ENCODE measurements at places on chromosomes 2 and 18. TPM values are rescaled to one million over a fixed set of nuclear protein-coding genes. Genes with fewer than 3 reads are reported as not detected.

CYP27A1 gene
- 6.5 TPM for total RNA-seq

DNA sequence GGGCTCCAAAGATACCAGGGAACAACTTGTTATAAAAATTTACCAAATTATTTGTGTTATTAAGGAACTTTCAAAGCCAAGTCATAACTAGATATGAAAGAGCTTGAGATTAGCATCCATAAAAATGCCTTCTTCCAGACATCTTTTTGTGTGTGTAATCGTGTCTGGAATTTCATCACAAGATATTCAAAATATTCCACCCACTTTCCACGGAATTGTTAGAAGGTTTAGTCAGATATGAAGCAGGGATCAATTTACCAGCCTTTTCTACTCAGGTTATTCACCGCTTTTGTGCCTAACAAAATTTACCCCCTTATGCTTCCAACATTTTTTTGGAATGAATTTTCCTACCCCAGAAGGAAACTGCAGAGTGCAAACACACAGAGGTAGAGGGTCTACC is 130.2 kb upstream of the ACVR2A start:
- H3K4me1 ChIP-seq: no peaks in the 10 kb centered on the region
- DNase-seq: no peak
- H3K27me3 ChIP-seq: peaks cover 8% of the 10 kb centered on the region

- H3K4me1 ChIP-seq: peaks cover 4% of the 10 kb centered on the region
- DNase-seq: no peak
- H3K36me3 ChIP-seq: no peaks in the 10 kb centered on the region
- no peak overlapping the region for H3K27ac ChIP-seq
- no peaks in the 10 kb centered on the region for H3K27me3 ChIP-seq
These were observed 242.6 kb downstream of the RIT2 start for GRCh38 chr18:42872838-42873237.

GRCh38 chr2:121501554-121501953 is 29.1 kb upstream of the RNU4ATAC start:
- no peak overlapping the region for H3K4me3 ChIP-seq
- no peak for DNase-seq
- H3K36me3 ChIP-seq: peaks cover 41% of the 10 kb centered on the region
- peaks cover 8% of the 10 kb centered on the region for H3K4me1 ChIP-seq

SAG gene
- 0.43 TPM for total RNA-seq

DNA sequence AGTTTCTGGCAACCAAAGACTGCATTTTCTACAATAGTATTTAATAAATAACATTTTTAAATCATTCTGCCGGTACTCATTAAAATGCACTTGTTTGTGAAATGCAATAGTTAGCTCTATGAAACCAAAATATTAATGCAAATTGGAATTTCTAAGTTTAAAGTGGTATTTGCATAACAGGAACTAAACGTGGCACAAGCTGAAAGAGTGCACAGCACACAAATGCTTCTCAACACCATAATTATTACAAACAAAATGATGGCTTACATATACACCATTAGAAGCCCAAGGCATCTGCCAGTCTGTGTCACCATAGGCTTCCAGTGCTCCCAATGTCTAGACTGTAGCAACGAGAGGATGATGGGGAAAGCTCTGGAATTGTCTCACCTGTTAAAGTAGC is 280.5 kb downstream of the TCF4 start:
- H3K4me3 ChIP-seq: no peak overlapping the region
- no peak overlapping the region for H3K27ac ChIP-seq

DAPL1 gene
- total RNA-seq: 0.76 TPM

GRCh38 chr2:166700079-166700478 is 188.2 kb upstream of the XIRP2 start:
- no peak overlapping the region for H3K27ac ChIP-seq
- no peaks in the 10 kb centered on the region for H3K4me1 ChIP-seq
- no peaks in the 10 kb centered on the region for H3K27me3 ChIP-seq
- DNase-seq: no peak

PASK gene
- total RNA-seq: 50.9 TPM

DNA sequence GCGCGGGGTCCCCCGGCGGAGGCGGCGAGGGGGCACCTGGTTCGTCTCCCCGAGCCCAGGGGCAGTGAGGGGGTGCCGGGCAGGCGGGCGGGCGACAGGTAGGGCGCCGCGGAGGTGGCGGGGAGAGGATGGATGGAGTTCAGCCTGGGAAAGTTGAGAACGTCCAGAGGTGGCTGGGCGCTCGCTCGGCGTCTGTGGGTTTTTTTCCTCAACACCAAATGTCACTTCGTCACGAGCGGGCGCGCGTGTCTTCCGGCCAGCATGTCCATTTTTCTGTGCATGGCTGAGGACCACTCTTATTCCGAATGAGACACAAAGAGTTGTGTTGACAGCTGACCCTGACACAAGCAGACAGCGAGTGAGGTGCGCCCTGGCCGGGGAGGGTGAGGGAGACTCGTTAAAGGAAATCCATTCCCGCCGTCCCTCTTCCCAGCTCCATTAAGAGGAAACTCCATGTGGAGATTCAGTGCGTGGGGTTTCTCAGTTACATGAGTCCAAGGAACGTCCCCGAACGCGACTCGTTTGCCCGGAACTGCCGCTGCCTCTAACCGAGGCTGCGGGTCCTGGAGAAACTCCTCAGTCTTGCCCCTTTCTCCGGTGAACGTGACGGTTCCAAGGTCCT is 859 bp downstream of the GREB1L start:
- H3K27me3 ChIP-seq: peaks cover 54% of the 10 kb centered on the region
- no peaks in the 10 kb centered on the region for H3K4me1 ChIP-seq
- peak overlapping the region; percentile 11 for H3K27ac ChIP-seq
- no peak for DNase-seq
- no peaks in the 10 kb centered on the region for H3K36me3 ChIP-seq

GRCh38 chr2:146523196-146523595 is 1321.6 kb upstream of the ACVR2A start:
- H3K27me3 ChIP-seq: peaks cover 15% of the 10 kb centered on the region
- H3K36me3 ChIP-seq: no peaks in the 10 kb centered on the region
- no peak for DNase-seq

DNA sequence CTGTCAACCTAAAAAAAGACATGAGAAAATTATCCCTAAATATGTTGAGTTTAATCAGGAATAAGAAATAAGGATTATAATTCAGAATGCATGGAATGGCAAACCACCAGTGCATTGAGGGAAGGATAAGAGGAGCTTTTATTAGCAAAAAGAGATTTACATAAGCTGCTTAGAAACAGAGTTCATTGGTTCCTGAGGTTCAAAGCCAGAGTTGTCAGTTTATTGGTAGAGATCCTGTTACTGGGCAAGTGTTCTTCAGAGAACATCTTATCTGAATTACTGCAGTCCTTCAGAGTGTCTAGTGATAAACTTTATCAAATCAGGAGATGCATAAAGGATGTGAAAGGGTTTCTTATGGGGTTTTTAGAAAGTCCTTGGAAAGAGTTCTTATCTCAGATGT is 76.0 kb upstream of the MEX3C start:
- no peak for DNase-seq
- no peak overlapping the region for H3K27ac ChIP-seq
- no peak overlapping the region for H3K4me3 ChIP-seq
- no peaks in the 10 kb centered on the region for H3K4me1 ChIP-seq
- no peaks in the 10 kb centered on the region for H3K27me3 ChIP-seq
- H3K36me3 ChIP-seq: no peaks in the 10 kb centered on the region

- no peaks in the 10 kb centered on the region for H3K36me3 ChIP-seq
- no peaks in the 10 kb centered on the region for H3K27me3 ChIP-seq
- H3K4me3 ChIP-seq: no peak overlapping the region
- no peak overlapping the region for H3K27ac ChIP-seq
- no peak for DNase-seq
These were observed 452.4 kb downstream of the ZEB2 start for GRCh38 chr2:144067506-144067905.

GRCh38 chr2:221817052-221817451 is 244.9 kb upstream of the EPHA4 start:
- no peak for DNase-seq
- H3K27me3 ChIP-seq: peaks cover 7% of the 10 kb centered on the region
- H3K27ac ChIP-seq: no peak overlapping the region
- H3K4me3 ChIP-seq: no peak overlapping the region

GRCh38 chr2:237648016-237648381 is 20.6 kb downstream of the LRRFIP1 start:
- no peaks in the 10 kb centered on the region for H3K4me1 ChIP-seq
- peak overlapping the region; percentile 43 for H3K27ac ChIP-seq
- no peak overlapping the region for H3K4me3 ChIP-seq
- no peaks in the 10 kb centered on the region for H3K27me3 ChIP-seq
- no peak for DNase-seq

ITM2C gene
- 211 TPM for total RNA-seq

OSBPL1A gene
- 42.7 TPM for total RNA-seq

DNA sequence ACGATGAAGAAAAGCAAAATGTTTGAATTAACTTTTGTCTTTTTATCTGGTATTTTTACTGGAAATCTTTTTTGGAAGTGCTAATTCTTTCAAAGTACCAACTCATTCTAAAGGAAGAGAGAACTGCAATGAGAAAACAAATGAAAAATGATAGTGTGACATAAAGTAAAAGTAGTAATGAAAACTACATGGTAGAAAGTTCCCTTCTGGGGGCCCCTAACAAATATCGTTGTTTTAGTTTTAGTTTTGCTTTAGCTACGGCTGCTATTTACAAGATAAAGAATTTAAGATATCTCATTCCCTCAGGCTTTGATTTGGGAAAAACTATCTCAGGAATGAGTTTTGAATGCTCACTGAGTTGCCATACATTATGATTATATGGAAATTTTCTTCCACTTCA is 161.4 kb downstream of the XIRP2 start:
- H3K27ac ChIP-seq: no peak overlapping the region
- no peaks in the 10 kb centered on the region for H3K27me3 ChIP-seq
- no peak for DNase-seq
- H3K36me3 ChIP-seq: no peaks in the 10 kb centered on the region

GRCh38 chr2:209523867-209524266 is 100.0 kb downstream of the MAP2 start:
- H3K4me3 ChIP-seq: no peak overlapping the region
- H3K4me1 ChIP-seq: peaks cover 10% of the 10 kb centered on the region
- no peak overlapping the region for H3K27ac ChIP-seq
- peaks cover 5% of the 10 kb centered on the region for H3K27me3 ChIP-seq

DNA sequence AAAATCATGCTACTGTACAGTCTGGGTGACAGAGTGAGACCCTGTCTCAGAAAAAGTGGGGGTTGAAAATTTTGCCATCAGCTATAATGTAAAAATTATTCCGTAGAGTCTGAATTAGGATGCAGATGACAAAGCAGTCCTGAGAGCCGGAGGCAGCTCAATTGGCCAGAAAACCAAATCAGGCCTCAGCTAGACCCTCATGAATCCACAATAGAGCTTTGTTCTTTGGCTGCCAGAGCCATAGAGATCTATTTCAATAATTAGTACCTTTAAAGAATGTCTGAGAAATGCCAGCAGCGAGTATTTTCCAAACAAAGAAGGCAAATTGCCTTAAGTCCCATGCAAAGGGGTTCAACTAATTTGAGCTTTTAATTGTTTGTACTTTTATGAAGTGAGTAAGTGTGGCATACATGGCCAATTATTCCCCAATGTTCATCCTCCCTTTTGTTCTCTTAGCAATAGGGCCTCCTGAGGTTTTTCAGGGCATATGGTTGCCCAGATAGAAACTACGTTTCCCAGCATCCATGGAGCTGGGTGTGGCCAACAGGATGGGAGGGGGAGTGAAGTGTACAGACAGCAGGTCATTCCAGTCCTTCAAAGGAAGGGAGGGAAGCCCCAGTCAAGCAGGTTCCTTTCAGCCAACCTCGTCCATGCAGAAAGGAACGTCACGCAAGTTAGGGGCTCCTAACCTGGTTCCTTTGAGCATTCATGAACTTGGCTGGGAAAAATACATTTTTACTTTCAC is 211.3 kb upstream of the APCDD1 start:
- no peaks in the 10 kb centered on the region for H3K36me3 ChIP-seq
- no peaks in the 10 kb centered on the region for H3K27me3 ChIP-seq
- peak overlapping the region; percentile 49 for H3K4me3 ChIP-seq
- DNase-seq: no peak

C2orf69 gene
- 9.9 TPM for total RNA-seq

DNA sequence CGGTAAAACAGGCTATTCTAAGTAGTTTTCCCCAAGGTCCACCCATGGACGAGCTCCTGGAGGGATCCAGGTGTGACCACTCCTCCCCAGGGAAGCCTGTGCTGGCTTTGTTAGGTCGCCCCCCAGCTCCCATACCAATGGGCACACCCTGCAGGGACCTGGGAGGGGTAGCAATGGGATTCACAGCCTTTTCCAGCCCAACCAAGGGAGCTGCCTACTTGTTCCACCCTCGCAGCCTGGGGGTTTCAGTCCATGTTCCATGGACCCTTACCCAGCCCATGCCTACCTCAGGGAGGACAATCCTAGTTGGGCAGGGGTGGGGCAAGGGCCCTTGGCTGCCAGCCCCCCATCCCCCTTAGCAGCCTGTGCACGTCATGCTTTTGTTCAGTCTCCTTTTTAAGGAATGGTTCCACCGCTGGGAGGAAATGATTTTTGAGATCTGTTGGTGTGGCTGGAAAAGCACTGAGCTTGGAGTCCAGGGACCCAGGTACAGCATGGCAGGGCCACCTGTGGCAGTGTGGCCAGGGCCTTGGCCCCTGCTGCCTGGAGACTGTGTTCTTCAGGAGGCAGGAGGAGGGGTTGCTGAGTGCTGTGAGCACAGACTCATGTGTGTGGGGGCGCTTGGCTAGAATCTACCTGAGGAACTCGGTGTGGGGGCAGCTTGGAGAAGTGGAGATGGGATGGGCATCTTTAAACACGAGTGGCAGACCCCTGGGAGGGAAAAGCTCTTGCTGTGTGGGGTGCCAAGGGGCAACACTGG is 166.8 kb downstream of the TWIST2 start:
- peaks cover 4% of the 10 kb centered on the region for H3K27me3 ChIP-seq
- H3K4me3 ChIP-seq: no peak overlapping the region
- no peak for DNase-seq
- peaks cover 8% of the 10 kb centered on the region for H3K4me1 ChIP-seq
- no peaks in the 10 kb centered on the region for H3K36me3 ChIP-seq
- H3K27ac ChIP-seq: no peak overlapping the region

DNA sequence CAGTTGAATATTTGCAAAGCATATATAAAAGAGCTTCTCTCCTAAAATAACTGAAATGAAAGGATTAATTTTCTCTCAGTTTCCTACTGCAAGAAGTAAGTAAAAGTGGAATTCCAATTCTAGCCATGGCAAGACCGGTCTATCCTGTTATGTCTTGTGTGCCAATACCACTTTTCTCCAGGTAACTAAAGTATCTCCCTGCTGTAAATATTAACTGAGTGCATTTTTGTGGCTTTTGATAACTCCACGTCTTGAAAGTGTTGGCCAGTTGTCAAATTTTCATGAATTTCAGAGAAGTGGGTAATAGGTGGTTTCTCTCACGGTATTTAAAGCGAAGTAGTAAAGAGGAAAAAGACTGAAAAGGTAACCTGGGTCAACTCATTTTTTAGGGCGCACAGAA is 225.9 kb downstream of the NEDD4L start:
- H3K4me3 ChIP-seq: peak overlapping the region; percentile 67
- peaks cover 41% of the 10 kb centered on the region for H3K4me1 ChIP-seq
- H3K36me3 ChIP-seq: peaks cover 9% of the 10 kb centered on the region
- H3K27me3 ChIP-seq: no peaks in the 10 kb centered on the region

DNA sequence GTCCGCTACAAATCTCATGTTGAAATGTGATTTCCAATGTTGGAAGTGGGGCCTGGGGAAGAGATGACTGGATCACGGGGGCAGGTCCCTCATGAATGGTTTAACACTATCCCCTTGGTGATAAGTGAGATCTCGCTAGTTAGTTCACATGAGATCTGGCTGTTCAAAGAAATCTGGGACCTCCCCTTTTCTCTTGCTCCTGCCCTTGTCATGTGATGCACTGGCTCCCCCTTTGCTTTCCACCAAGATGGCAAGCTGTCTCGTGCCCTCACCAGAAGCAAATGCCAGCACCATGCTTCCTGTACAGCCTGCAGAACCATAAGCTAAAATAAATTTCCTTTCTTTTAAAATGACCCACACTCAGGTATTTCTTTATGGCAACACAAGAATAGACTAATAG is 57.3 kb upstream of the C2orf15 start:
- H3K36me3 ChIP-seq: no peaks in the 10 kb centered on the region
- H3K27ac ChIP-seq: no peak overlapping the region
- H3K4me3 ChIP-seq: no peak overlapping the region

Data from type B pancreatic cell (in vitro differentiated cells).